ENCODE measurements at places on chromosomes 13 and 19.

DNA sequence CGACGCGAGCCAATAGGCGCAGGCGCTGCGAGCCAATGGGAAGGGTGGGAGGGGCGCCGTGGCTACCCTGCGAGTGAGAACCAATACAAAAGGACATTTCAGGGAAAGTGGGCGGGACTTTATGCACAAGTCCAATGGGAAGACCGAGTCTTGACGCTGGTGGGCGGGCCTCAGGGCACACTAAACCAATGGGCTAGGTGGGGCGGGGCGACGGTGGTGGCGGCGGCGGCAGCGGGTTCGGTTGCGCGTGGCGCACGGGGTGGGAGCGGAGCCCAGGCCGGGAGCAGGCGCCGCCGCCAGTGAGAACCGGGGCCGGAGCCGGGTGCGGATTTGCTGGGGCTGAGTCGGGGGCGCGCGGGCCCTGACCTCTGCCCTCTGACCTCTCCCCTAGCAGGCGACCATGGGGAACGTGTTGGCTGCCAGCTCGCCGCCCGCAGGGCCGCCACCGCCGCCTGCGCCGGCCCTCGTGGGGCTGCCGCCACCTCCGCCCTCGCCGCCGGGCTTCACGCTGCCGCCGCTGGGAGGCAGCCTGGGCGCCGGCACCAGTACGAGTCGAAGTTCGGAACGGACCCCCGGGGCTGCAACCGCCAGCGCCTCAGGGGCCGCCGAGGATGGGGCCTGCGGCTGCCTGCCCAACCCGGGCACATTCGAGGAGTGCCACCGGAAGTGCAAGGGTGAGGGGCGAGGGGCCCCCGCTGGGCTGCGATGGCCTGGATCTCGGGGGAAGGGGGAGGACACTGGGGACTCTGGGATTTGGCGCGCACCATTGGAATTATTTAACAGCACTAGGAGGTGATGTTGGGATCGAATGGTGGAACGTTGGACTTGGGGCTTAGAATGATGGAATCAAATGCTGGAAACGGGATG, at the start of gene TOMM40:
Gene TOMM40, plus strand, starts transcription at position 239 of the 867 bp plus-strand sequence. Its CDS starts 162 bp downstream, at position 401.
- no peak for DNase-seq

DNA sequence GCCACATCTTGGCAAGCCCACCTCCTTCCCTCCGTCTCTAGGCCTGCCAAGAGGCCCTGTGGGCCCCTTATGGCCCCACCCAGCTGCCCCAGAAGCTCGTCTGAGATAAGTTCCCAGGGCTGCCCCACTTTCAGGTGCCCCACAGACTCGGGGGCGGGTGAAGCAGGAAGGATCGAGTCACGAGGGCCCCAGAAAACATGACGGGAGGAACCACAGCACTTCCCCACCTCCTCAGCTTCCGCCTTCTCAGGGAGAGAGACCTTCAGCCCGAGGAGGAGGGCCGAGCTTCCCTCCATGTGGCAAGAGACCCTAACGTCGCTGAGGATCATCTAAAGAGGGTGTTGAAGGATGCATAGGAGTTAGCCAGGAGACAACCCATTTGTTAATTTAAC, 4.5 kb upstream of the IL12RB1 start:
- peak; percentile 76 for DNase-seq

GRCh38 chr19:6041991-6042481, 64.1 kb upstream of the RANBP3 start:
- DNase-seq: no peak

DNA sequence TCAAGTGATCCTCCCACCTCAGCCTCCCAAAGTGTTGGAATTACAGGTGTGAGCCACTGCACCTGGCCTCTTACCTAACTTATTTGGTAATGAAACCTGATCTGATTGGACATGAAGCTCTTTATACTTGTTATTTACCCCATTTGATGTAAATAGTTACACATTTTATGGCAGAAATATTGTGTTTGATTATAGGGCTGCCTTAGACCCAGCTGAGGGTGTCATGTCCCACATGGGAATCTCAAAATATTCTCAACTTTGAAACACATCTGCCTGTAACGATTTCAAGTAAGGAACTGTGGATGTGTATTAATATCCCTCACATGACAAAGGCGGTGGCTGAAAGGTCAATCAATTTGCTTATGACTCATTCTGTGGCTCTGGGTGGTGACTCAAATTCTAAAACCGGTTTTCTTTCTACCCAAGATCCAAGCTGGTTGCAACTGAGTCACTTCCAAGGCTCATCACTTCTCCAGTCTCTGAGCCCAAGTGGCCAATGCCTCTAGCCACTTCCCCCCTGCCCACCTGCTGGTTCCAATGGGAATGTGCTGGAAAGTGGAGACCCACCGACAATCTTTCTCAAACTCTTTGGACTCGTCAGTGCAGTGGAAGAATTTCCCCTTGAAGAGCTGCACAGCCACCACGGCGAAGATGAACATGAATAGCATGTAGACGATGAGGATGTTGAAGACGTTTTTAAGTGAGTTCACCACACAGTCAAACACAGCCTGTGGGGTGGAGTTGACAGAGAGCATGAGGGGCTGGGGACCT, 110.9 kb downstream of the IER2 start:
- DNase-seq: no peak

Measured in naive thymus-derived CD8-positive, alpha-beta T cell (primary cell).